ENCODE measurements at places on chromosomes 6 and 20. TPM values are rescaled to one million over a fixed set of nuclear protein-coding genes. Genes with fewer than 3 reads are reported as not detected.

GRCh38 chr6:786946-787763, 94.2 kb upstream of the EXOC2 start:
- no peaks in the 10 kb centered on the region for H3K27me3 ChIP-seq
- H3K36me3 ChIP-seq, result no peaks in the 10 kb centered on the region
- DNase-seq, result no peak
- H3K4me1 ChIP-seq, result no peaks in the 10 kb centered on the region

DNA sequence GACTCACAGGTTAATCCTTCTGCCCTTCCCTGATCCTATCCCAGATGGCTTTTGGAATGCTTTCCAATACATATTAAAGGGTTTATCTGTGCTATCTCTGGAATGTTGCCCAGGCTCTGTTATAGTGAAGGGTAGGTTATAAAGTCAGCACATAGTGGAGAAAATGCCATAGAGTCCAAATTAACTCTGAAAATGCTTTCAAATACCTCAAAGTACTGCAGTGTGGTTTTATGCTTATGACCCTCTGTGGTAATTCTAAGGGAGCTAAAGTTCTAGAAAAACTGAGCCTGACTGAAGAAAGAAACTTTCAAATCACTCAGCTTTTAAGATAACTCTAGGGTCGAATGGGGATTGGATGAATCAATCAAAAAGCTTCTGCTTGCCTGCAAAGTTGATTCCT, 159.8 kb downstream of the PLCB1 start:
- no peak overlapping the region for H3K27ac ChIP-seq
- H3K4me3 ChIP-seq, result no peak overlapping the region
- DNase-seq, result no peak
- no peaks in the 10 kb centered on the region for H3K36me3 ChIP-seq
- H3K4me1 ChIP-seq, result no peaks in the 10 kb centered on the region

DNA sequence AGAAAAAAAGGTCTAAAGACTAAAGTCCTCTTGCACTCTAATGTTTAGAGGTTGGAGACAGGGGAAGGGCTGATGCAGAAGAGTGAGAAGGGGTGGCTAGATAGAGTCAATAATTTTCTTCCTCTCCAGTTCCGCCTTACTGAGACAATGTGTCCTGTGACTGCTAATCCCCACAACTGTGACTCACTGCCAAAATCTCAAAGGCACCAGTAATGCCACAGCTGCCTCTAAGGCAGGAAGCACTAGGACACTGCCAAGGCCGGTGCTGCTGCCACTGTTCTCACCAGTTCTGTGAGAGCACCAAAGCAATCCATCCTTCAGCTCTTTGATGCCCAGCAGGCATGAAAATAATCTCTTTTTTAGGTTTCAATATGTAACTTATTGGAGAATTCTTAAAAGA, 701.9 kb upstream of the MAP3K7 start:
- no peak for DNase-seq
- H3K27me3 ChIP-seq, result no peaks in the 10 kb centered on the region
- no peaks in the 10 kb centered on the region for H3K4me1 ChIP-seq
- H3K4me3 ChIP-seq, result no peak overlapping the region
- no peak overlapping the region for H3K27ac ChIP-seq

Gene ZSCAN23
- polyA plus RNA-seq, result 3.6 TPM

Gene EYA4
- polyA plus RNA-seq, result 0.21 TPM

GRCh38 chr6:10531503-10531902, 10.4 kb downstream of the GCNT2 start:
- peak overlapping the region; percentile 49 for H3K27ac ChIP-seq
- peaks cover 5% of the 10 kb centered on the region for H3K36me3 ChIP-seq
- no peaks in the 10 kb centered on the region for H3K27me3 ChIP-seq

GRCh38 chr20:35302421-35303335, 10.5 kb upstream of the FAM83C start:
- no peak overlapping the region for H3K4me3 ChIP-seq
- H3K27me3 ChIP-seq, result no peaks in the 10 kb centered on the region
- no peak overlapping the region for H3K27ac ChIP-seq
- peaks cover 35% of the 10 kb centered on the region for H3K4me1 ChIP-seq
- no peak for DNase-seq

DNA sequence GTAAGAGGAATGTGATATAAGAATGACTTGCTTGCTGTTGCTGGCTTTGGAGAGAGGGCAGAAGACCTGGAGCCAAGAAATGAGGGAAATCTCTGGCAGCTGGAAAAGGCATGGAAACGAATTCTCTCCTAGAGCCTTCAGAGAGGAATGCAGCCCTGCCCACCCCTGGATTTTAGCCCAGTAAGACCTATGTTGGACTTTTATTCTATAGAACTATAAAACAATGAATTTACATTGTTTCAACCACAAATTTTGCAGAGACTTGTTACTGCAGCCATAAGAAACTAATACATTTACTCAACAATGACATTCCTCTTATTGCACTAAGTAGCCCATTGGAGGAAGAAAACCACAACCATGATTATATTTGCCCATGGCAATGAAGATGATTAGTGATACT, 39.5 kb upstream of the PREP start:
- no peak overlapping the region for H3K27ac ChIP-seq
- H3K27me3 ChIP-seq, result no peaks in the 10 kb centered on the region

DNA sequence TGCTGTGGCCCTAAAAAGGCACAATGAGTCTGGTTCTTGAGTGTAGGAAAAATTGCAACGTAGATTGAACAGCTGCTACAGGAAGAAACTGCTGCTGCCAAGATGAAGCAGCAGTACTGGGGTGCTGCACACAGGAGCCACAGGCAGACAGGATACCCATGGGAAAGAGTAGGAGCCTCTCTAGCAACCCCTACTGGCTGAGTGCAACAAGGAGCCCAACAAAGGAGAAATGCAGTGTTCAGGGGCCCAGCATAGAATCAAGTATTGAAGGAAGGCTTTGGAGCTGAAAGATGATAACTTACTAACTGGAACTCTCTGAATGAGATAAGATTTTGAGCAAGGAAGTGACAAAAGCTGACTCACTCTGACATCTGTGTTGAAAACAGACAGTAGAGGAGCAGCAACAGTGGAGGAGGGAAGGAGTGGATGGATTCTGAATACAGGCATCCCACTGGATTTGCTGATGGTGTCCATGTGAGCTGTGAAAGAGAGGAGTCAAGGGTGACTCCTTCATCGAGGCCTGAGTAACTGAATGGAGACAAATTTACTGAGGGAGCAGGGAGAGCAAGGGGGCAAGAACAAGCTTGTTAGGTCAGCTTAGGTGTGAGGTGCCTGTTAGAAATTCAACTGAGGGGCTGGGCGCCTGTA, 534.7 kb upstream of the JARID2 start:
- no peaks in the 10 kb centered on the region for H3K27me3 ChIP-seq
- H3K4me1 ChIP-seq, result no peaks in the 10 kb centered on the region
- H3K36me3 ChIP-seq, result no peaks in the 10 kb centered on the region
- no peak for DNase-seq

Gene TXLNB
- 1.2 TPM for polyA plus RNA-seq

DNA sequence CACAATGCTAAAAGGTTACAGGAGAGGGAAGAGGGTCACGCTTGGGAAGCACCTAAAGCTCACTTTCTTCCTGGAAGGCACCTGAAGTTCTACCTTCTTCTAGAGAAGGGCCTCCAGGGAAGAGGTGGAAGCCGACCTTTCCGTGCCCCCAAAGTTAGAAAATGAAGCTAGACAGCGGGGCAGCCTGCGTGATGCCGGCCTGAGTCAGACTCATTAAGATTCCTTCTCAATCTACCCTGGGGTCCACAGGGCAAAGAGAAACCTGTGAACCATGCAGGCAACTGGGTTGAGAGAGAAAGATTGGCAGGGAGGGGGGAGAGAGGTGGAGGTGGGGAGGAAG, 54.8 kb upstream of the CCDC167 start:
- no peaks in the 10 kb centered on the region for H3K4me1 ChIP-seq
- H3K27me3 ChIP-seq, result peaks cover 41% of the 10 kb centered on the region
- no peak for DNase-seq
- no peak overlapping the region for H3K4me3 ChIP-seq
- no peaks in the 10 kb centered on the region for H3K36me3 ChIP-seq
- H3K27ac ChIP-seq, result no peak overlapping the region

DNA sequence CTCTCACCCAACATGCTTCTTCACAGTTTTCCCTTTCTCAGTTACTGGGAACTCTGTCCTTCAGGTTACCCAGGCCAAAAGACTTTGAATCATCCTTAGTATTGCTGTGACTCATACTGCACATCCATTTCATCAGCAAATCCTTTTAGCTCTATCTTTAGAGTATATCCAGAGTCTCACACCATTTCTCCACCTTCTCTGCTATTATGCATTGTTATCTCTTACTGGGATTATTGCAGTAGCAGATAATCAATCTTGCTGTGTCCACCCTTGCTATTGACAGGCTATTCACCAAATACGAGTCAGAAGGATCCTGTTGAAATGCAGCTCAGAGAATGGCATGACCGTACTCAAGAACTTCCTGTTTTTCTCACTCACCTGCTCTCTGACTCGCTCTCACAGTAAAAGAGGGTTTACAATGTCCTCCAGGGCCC, 57.3 kb downstream of the BCKDHB start:
- no peak overlapping the region for H3K4me3 ChIP-seq
- peak overlapping the region; percentile 32 for H3K27ac ChIP-seq
- no peaks in the 10 kb centered on the region for H3K4me1 ChIP-seq
- H3K36me3 ChIP-seq, result no peaks in the 10 kb centered on the region

- H3K4me1 ChIP-seq, result no peaks in the 10 kb centered on the region
- no peak for DNase-seq
- no peaks in the 10 kb centered on the region for H3K36me3 ChIP-seq
These were observed 42.2 kb upstream of the UST start for GRCh38 chr6:148704400-148705246.

Data from large intestine (tissue), 12 donors.